ENCODE measurements at places on chromosomes 13 and 19.

- no peak for DNase-seq
Observed at GRCh38 chr19:4064496-4065260, 2.0 kb downstream of the ZBTB7A start.

DNA sequence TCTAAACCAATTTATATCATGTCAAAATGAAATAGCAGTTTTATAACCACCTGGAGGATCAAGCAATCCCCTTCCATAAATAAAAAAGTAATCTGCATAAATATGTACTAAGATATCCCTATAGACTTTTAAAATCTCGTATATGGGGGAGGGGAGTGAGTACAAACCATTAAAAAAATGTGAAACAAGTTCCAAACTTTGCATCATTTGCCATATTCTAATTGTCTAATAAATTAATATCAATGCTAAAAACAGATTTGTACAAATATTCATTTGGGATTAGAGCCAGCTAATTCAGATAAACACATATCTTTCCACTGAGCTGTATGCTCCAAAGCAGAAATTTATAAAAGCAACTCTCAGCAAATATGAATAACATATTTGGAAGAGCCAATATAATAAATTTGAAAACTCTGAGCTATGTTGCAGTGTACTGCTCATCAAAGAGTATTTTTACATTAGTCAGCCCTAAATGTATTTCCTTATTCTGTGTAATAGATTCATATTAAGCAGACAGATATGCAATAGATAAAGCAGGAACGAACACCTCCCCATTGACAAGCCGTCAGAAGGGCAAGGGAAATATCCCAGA is 970.2 kb downstream of the EFNB2 start:
- no peak for DNase-seq

- DNase-seq = no peak
Observed at GRCh38 chr13:77398825-77399620, 72.1 kb upstream of the MYCBP2 start.

- DNase-seq = no peak
Observed at GRCh38 chr13:40480012-40480914, 186.2 kb downstream of the FOXO1 start.

DNA sequence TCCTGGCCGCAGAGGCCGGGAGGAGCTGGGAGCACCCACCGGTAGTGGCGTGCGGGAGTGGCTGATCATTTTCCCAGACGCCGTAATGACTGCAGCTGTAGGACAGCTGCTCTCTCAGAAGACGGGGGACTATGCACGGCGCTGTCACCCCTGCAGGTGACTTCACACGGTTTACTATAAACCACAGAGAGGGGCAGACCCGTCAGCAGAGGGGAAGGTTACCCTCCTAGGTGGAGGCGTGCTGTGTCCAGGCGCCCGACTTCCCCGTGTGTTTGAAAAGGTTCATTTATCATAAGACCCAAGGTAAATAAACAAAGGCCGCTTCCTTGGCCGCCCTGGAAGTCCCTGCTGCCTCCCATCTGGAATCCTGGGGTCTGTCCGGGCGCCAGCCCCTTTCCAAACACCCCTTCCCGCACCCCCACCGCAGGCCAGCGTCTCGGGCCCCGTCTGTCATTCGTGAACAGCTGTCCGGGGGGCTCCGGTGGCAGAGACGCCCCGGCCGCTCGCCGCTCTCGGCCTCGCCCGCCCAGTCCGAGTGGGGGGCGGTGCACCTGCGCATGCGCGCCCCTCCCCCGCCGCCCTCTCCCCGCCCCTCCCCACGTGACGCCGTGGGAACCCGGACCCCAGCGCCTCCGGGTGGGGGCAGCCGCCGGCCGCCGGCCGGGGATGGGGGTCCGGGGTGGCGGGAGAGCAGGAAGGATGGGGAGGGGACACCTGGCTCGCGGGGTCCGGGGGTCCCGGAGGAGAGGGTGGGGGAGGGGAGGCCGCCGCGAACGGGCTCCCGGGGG is 915 bp downstream of the SHC2 start:
- no peak for DNase-seq

Data from activated CD8-positive, alpha-beta memory T cell treated with anti-CD3 and anti-CD28 coated beads for 1 hour (primary cell).